ENCODE measurements at places on chromosomes 3 and 15. TPM values are rescaled to one million over a fixed set of nuclear protein-coding genes. Genes with fewer than 3 reads are reported as not detected.

Gene COX5A
- total RNA-seq = 50.3 TPM

Gene GOLGA8B
- 7.4 TPM for total RNA-seq

Gene SETD2
- 49.4 TPM for total RNA-seq

Gene FOXL2NB
- not detected for total RNA-seq

Gene FBXW12
- not detected for total RNA-seq

Gene FBXO40
- total RNA-seq = under 0.01 TPM

Gene ALDH1A3
- total RNA-seq = 37.1 TPM

Gene GAP43
- not detected for total RNA-seq

Gene CHL1
- not detected for total RNA-seq

Gene CIB2
- 2.4 TPM for total RNA-seq

Gene TMEM42
- total RNA-seq = 9.4 TPM

Gene MYZAP
- 53.4 TPM for total RNA-seq

Gene RBP2
- not detected for total RNA-seq

Gene CTXN2
- total RNA-seq = not detected

Gene LRTM1
- not detected for total RNA-seq

Gene TBL1XR1
- total RNA-seq = 296 TPM
